Stimulated activated CD4-positive, alpha-beta T cell treated with anti-CD3 and anti-CD28 coated beads, Interleukin-12 subunit alpha, Interleukin-12 subunit beta, amount 100 ng/mL, for 24 hours (primary cell): ENCODE measurements at places on chromosomes 1 and 21.

DNA sequence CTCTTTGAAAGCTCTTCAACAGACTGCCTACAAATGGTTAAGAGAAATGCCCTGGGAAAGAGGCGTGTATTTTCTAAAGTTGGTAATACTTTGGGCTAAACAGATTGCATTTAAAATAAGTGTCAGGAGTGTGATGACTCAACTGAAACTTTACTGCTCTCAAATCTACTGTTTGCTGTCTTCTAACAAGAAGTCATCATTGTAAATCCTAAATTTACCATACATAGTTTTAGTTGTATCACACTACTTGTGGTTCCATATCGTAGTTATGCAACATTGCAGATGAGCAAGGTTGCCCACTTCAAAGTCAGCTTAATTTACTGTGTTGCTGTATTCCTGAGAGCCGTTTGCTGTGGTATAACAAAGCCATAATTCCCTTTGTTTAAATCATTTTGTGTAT, 59.6 kb downstream of the RGS21 start:
- no peak for DNase-seq

DNA sequence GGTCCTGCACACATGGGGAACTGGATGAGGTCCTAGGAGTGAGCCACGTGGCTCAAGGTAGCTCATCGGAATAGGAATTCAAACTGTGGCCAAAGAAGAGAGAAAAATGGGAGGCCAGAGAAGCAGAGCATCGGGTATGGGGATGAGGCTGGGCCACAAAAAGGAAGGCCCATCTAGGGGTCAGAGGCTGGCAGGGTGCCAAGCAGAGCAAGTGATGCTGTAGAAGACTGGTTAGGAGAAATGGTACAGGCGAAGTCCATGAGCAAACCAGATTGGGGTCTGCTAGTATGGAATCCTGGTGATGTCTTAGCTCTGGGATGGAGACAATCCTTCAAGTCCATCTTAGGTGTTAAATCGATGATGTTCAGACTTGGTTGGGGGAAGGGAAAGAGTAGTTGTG, 68.0 kb downstream of the TEX35 start:
- no peak for DNase-seq

DNA sequence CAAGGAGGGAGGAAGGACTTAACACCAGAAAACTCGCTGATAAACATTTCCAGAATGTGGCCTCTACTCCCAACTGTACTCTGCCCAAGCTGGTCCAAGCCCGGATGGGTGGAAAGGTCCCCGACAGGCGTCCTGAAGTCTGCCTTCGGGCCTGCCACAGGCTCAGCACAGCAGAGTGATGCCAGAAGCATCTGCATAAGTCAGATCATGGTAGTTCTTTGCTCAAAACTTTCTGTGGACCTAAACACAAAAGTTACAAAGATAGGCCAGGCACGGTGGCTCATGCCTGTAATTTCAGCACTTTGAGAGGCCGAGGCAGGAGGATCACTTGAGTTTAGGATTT, 790 bp upstream of the UTS2 start:
- DNase-seq = no peak

- DNase-seq = no peak
These were observed 19.6 kb downstream of the SLC27A3 start for GRCh38 chr1:153794624-153795329.

DNA sequence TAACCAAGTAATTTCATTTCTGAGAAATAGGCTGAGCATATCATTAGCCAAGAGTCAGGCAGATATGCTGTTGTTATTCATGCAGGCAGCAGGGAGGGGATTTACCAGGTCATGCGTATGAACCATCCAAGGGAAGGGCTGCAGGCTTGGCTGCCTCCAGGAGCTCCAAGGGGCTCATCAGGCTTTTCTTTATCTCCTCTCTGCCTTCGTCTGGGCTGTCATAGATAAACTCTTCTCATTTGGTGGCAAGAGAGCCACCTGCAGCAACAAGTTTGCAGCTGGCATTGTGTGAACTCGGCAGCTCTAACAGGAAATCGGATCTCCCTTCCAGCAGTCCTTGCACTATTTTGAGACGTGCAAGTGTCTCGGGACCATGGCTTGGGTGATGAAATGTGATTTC, 7.5 kb downstream of the CCDC27 start:
- no peak for DNase-seq

- DNase-seq = no peak
These were observed 61.8 kb downstream of the DUSP10 start for GRCh38 chr1:221680085-221680484.

DNA sequence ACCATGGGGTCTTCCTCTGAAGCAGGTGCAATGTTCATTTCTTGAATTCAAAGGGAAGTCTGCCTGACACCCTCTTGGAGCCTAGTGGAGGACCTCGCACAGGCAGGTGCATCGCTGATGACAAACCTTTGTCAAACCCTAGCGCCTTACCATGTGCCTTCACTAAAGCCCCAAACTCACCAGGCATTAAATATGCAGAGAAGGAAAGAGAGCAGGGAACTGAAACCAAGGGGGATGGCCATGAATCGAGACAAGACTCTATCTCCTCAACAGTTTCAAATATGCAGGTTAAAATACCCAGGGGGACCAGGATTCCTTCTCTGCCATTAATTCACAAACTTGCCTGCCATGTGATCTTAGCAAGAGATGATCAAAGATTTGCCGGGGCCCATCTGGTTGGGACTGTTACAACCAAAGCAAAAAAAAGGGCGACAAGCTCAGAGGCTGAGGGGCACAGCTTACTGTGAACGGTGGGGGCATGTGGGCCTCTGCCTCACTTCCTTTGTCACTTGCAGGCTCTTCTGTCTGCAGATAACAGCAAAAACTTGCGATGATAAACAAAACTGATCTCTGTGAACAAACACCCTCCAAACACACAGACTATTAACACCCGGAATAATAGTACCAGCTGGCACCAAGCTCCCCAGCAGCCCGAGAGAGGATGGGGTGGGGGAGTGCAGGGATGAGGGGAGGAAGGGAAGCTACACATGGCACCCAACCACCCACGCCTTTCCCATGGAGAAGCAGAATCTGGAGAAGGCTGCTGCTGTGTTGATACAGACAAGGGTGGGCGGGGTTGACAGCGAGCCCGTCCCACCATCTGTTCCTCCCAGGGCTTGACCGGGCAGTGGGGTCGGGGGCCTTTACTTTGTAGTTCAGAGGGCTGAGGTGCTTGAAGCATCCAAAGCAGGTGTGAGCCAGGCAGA, 33.9 kb downstream of the TMEM63A start:
- DNase-seq = no peak

DNA sequence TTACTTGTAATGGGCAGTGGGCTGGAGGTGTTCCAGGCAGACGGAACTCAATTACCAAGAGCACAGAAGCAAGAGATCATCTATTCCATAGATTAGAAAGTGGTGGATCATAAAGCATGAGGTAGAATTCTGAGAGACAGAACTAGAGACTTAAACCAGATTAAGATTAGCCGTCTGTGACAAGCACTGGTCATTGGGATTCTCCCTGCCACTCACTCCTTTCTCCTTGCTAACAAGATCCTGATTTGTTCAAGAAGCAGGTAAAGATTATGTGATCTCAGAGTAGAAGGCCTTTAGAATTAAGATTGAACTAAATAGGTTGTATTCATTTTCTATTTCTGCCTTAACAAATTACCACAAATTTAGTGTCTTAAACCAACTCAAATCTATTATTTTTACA, 1.5 kb upstream of the HSPA13 start:
- no peak for DNase-seq

DNA sequence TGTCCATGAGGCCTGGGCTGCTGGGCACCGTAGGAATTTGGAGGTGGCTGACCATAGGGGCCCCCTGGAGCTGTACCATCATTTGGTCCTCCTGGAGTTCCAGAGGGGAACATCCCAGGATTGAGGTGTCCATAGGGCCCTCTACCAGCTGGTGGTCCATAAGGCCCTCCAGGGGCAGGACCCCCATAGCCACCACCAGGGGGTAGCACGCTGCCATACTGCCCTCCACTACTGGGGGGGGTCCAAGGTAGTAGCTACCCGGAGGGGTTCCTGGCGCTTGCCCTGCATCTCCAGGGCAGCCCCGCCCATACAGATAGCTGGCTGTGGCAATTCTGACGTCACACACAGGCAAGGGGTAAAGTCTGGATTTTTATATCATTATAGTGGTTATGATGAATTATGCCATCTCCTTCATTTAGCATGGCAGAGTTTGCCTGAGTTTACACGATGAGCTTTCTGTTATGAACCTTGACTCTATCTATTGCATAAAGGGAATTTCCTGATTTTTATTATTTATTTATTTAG, 13.2 kb downstream of the MDM4 start:
- DNase-seq = no peak

- no peak for DNase-seq
These were observed 50.9 kb downstream of the PRDM15 start for GRCh38 chr21:41827951-41828883.

GRCh38 chr1:115469703-115470476, 131.8 kb upstream of the NGF start:
- DNase-seq = no peak

DNA sequence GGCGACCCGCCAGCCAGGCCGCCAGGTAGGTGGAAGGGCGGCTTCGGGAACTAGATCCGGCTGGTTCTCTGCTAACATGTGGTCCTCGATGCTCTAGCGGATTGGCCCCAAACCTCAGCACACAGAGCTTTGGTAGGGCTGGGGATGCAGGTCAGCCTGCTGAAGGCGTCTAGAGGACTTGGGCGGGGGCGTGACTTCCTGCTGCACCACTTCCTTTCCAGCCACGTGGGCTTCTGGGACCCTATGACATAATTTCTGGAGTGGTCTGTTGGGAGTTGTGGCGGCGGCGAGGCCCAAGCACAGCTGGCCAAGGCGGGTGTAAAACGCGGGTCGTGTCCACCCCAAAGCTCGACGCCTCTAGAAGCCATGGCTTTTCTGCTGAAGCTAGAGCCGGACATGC, 124.5 kb downstream of the ATF6 start:
- DNase-seq = no peak
